ENCODE measurements at places on chromosomes 12 and 14.

- no peak for DNase-seq
These were observed 91.0 kb downstream of the LRRC74A start for GRCh38 chr14:76917158-76917596.

DNA sequence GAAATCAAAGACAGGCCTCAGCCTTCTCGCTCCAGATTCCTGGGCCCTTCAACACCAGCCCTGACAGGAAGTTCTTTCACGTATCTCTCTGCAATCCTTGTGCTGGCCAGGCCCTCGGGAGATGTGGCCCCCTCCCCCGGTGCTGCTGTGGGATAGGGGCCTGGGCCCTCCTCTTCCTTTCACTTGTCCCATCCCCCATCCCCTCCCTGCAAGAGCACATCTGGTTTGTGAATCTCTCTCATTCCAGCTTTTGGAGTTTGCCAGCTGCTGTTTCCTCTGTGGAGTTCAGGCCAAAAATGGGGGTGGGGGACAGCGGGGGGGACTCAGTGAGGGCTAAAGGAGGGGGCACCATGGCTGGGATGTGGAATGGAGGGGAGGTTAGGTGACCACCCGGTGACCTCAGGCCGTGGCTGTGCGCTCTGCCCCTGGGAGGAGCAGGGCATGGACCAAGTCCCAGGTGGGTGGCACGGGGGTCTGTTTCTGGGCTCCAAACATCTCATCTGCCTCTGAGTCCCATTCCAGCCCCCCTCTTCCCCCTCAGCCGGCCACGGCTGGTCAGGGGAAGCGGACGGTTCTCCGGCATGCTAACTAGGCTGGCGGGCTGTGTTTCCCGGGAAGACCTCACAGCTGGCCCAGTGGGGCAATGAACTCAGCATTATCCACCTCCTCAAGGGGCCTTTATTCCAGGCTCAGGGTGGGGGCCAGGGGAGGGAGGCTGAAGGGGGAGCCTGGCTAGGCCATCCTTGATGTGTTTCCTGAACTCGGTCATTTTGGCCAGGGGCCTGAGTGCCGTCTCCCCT lies 7.4 kb downstream of the LRP1 start:
- no peak for DNase-seq

- no peak for DNase-seq
These were observed 26.6 kb downstream of the FAIM2 start for GRCh38 chr12:49877066-49877465.

DNA sequence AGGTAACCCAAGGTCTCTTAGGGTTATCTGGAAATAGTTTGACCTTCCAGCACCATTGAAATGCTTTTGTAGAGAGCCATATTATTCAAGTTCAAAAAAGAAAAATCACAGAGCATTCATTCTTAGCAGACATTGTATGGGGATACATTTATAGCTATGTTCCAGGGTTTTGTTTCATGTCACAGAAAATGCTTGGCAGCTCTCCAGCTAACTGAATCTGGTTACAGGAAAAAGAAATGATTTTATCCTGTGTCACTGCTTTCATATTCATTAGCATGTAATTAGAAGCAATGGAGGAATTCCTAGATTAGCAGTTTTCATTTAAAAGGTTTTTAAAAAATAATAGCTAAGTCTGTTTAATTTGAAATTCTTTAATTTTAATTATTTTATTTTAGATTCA lies 78.9 kb downstream of the SNAPC1 start:
- no peak for DNase-seq

- no peak for DNase-seq
These were observed 51.4 kb upstream of the CCT2 start for GRCh38 chr12:69533844-69534243.

GRCh38 chr12:13152756-13153155 lies 43.8 kb upstream of the EMP1 start:
- no peak for DNase-seq

DNA sequence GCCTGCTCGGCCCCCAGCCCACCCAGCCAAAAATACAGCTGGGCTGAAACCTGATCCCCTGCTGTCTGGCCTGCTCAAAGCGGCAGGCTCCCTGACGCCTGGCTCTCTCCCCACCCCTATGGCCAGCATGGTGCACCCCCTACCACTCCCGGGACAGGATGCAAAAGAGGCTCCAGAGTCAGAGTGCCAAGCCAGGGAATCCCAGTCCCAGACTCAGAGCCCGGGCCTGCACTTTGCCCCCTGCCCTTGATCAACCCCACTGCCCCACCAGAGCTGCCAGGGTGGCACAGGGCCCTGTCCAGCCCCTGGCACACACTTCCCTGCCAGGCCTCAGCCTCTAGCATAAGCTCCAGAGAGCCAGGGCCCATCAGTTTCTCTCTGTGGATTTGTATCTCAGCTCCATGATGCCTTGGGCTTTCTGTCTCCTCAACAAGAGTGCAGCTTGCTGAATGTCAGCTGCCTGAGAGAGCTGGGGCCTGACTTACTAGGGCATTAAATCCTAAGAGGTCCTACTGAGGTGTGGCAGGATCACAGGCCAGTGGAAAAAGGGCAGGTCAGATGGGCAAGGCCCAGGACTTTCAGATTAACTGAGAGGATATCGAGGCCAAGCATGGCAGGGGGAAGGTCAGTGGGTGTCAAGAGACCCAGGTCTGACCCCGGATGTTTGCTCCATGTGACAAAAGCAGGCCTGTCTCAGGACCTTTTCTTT lies 13.9 kb downstream of the ACVRL1 start:
- no peak for DNase-seq

GRCh38 chr12:105724641-105725040 lies 394.1 kb downstream of the C12orf75 start:
- DNase-seq = no peak

DNA sequence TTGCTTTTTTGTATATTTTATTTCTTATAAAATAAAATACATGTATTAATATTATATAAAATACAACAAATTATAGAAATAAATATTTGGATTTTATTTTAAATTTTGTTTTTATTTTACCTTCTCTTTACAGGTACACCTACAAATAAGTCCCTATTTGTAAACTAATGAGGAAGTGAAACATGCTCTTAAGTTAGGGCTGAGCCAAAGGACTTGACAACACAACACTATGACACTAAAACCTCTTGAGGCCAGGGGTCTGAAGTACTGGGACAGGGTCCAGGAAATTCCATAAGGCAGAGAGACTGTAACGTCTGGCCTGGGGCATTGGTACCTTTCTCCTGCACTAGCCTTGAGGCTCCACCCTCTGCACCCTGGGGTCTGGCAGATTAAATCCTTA lies 293.2 kb downstream of the FOXN3 start:
- no peak for DNase-seq

DNA sequence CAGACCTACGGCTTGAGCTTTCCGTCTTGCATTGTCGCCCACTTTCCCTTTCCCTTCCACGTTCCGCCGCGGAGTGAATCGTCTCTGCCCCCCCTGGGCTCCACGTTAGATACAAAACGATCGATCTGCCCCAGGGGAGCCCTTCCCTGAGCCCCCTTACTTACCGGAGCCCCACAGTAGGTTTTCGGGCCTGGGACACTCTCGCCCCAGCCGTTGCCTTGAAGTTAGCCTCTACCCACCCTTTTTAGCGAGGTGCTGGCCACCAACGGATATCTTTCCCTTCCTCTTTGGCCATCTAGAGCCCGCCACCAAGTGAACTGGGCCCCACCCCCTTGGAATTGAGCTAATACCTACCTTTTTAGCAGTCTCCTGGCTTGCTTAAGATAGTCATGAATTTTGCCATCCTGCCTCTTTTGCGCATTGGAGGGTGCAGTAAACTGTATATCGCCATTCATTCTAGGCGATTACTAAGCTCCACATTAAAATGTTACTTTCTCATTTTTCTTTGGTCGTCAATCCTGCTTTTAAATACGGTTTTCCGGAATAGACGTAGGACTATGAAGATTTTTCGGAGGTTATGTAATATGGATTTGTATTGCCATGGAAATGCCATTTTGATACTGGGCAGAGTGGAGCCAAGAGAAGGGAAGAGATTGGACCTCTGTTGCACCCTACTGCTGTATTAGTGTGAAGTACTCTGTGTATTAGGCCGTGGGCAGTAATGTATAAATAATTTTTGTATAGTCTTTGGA lies 764 bp downstream of the RBM25 start:
- DNase-seq = no peak

DNA sequence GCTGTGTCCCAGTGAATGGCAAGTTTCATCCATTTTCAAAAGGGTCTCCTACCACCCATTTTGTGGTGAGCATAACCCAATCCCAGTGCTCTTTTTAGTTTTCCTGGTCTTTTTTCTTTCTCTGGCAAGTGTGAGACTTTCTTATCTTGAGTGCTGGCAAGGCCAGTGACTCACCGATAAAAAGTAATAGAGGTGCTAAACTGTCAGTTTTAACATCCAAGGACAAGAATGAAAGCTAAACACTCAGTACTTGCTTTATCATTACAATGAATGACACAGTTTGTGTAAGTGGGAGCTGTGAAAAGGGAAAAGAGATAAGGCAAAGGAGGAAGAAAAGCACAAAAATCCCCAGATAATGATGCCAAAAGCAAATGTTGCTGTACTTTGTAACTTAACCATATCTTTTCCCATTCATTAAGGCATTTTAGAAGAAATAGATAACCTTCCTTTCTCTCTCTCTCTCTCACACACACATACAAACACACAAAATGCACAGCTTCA lies 4.9 kb upstream of the LRIG3 start:
- no peak for DNase-seq

GRCh38 chr12:19154686-19155085 lies 25.2 kb downstream of the PLEKHA5 start:
- no peak for DNase-seq

DNA sequence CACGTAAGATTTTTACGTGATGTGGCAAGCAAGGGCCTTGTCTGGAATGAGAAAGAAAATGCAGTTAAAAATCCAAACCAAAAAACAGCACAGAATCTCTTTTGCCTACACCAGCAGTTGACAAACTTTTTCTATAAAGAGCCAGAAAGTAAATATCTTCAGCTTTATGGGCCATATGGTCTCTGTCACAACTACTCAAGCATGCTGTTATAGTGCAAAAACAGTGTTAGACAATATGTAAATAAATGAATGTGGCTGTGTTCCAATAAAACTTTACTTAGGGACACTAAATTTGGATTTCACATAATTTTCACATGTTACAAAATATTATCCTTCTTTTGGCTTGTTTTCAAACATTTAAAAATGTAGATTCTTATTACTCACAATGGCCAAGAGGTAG lies 6.2 kb upstream of the ELK3 start:
- no peak for DNase-seq

- no peak for DNase-seq
These were observed 23.2 kb upstream of the CCNT1 start for GRCh38 chr12:48739618-48740269.

DNA sequence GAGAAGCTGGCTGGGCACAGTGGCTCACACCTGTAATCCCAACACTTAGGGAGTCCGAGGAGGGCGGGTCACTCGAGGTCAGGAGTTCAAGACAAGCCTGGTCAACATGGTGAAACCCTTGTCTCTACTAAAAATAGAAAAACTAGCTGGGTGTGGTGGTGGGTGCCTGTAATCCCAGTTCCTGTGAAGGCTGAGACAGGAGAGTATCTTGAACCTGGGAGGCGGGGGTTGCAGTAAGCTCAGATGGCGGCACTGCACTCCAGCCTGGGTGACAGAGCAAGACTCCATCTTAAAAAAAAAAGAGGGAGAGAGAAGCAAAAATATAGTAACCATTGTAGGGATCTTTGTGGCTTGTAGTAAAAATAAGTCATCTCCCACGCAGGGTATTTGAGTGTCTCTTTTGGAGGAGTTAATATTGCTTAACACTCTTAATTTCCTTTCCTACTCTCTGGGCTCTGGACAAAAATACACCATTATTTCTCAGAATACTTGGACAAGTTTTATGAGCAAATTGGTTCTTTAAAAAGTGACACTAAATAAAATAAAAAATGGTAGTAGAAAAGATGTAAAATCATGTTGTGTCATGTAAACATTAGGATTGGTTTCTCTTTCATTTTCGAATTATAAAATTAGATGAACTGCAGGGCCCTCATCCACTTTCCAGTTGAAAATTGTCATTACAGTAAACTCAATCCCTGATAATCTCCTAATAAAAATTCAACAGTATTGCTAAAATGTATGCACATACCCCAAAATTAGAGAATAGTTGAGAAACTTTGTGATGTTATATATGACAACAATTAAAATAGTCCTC lies 61.1 kb upstream of the C12orf71 start:
- DNase-seq = no peak

GRCh38 chr14:55588259-55588699 lies 8.3 kb downstream of the KTN1 start:
- no peak for DNase-seq

DNA sequence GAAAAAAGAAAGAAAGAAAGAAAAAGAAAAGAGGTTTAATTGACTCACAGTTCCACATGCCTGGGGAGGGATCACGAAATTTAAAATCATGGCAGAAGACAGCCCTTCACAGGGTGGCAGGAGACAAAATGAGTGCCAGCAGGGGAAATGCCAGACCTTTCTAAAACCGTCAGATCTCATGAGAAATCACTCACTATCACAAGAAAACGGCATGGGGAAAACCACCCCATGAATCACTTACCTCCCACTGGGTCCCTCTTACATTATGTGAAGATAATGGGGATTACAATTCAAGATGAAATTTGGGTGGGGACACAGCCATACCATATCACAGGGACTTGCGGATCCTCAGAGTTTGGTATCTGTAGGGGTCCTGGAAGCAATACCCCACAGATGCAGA lies 16.3 kb upstream of the EGLN3 start:
- DNase-seq = no peak

- no peak for DNase-seq
These were observed 60.4 kb upstream of the METAP2 start for GRCh38 chr12:95413576-95413975.

DNA sequence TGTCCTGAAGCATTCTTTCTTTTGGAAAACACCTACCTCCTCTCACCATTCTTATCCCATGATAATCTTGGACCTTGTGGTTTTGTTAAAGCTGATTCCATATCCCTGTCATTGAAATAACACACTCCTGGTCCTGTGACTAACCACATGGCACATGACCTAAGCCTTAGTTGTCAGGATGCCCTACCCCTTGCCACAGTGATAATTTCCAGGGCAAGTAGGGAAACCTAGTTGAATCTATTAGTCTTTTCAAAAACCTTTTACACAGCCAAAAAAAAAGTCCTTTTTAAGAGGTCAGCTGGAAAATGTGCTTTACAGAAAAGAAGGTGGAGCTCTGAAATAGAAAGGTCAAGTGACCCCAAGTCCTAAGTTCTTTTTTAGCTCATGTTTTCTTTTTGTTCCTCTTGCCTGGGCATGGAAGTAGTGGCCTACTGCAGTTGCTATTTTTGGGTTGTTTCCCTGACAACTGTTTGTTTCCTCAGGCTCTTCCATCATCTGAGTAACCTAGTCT lies 608.4 kb downstream of the LRFN5 start:
- no peak for DNase-seq

Measured in stimulated activated CD8-positive, alpha-beta memory T cell treated with anti-CD3 and anti-CD28 coated beads, Interleukin-2, amount 100 ng/mL, for 1 hour (primary cell).